ENCODE measurements at places on chromosomes 2 and 18. TPM values are rescaled to one million over a fixed set of nuclear protein-coding genes. Genes with fewer than 3 reads are reported as not detected.

- no peaks in the 10 kb centered on the region for H3K27me3 ChIP-seq
- H3K4me3 ChIP-seq = no peak overlapping the region
- no peak overlapping the region for H3K27ac ChIP-seq
- H3K36me3 ChIP-seq = no peaks in the 10 kb centered on the region
- no peaks in the 10 kb centered on the region for H3K4me1 ChIP-seq
- DNase-seq = no peak
Observed at GRCh38 chr2:7356909-7357584, 439.8 kb downstream of the RNF144A start.

GRCh38 chr2:160345071-160345764 lies 145.1 kb upstream of the ITGB6 start:
- H3K4me3 ChIP-seq = no peak overlapping the region
- no peak overlapping the region for H3K27ac ChIP-seq
- no peaks in the 10 kb centered on the region for H3K27me3 ChIP-seq

- H3K27me3 ChIP-seq = no peaks in the 10 kb centered on the region
- H3K27ac ChIP-seq = no peak overlapping the region
- no peak for DNase-seq
- no peaks in the 10 kb centered on the region for H3K4me1 ChIP-seq
Observed at GRCh38 chr18:47389210-47389609, 137.8 kb upstream of the SKOR2 start.

Gene FEV
- total RNA-seq = not detected

Gene GAREM1
- 10.3 TPM for total RNA-seq

GRCh38 chr18:63237881-63238692 lies 81.5 kb downstream of the BCL2 start:
- H3K27ac ChIP-seq = peak overlapping the region; percentile 85
- no peaks in the 10 kb centered on the region for H3K36me3 ChIP-seq
- H3K27me3 ChIP-seq = no peaks in the 10 kb centered on the region
- peak; percentile 24 for DNase-seq

- no peaks in the 10 kb centered on the region for H3K27me3 ChIP-seq
- peak overlapping the region; percentile 93 for H3K27ac ChIP-seq
- H3K36me3 ChIP-seq = no peaks in the 10 kb centered on the region
- DNase-seq = no peak
Observed at GRCh38 chr2:42359965-42360483, 993 bp downstream of the COX7A2L start.

GRCh38 chr2:60071490-60071831 lies 482.0 kb downstream of the BCL11A start:
- H3K4me3 ChIP-seq = no peak overlapping the region
- H3K4me1 ChIP-seq = no peaks in the 10 kb centered on the region

Gene LIMS4
- total RNA-seq = 1.6 TPM

Gene PDCD1
- not detected for total RNA-seq

Measured in psoas muscle (tissue), 8 donors.